ENCODE measurements at places on chromosomes 1 and 21.

DNA sequence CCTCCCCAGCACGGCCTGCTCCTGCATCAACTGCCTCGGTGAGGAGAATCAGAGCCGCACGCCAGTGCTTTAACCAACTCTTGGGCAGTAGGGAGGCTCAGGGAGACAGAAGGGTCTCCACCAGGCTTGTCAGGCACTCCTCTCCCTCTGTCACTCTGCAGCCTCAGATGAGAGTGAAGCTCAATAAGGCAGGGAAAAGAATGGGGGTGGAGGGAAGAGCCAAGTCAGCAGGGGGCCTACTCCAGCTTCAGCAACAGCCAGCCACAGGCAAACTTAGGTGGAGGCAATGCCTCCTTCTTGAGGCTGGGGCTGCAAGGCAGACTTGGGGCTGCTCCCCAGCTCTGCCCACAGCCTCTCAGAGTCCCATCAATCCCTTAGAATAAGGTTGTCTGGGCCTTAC is 51.8 kb upstream of the A3GALT2 start:
- no peak for DNase-seq

DNA sequence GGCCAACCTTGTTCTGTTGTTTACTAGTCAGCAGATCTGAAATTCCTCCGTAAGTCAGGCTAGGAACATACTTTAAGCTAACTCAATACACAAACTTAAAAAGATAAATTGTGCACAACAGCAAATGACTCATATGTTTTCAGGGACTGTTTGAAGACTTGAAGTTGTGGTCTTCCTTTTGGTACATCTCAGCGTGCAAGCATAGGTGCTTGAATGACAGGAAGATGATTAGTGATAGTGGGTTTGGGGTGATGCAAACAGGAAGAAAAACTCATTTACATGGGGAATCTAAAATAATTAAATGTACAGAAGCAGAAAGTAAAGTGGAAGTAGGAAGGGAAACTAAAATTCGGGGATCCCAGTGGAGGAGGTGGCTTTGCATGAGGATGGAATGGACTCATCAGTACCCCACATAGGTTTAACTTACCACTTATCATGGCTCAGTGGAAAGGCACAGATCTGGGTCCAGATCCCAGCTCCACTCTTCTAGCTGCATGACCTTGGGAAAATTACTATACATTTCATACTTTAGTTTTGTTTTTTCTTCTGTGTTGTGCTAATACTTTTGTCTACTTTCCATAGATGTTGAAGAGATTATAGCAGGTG is 122.3 kb downstream of the XCL2 start:
- DNase-seq = no peak

- DNase-seq = no peak
Observed at GRCh38 chr1:74222701-74223100, 12.5 kb upstream of the TNNI3K start.

GRCh38 chr21:33157303-33157702 is 72.4 kb upstream of the IFNAR2 start:
- DNase-seq = no peak

- no peak for DNase-seq
Observed at GRCh38 chr21:46046471-46046870, 51.4 kb upstream of the COL6A2 start.

Data from stimulated activated CD8-positive, alpha-beta memory T cell treated with anti-CD3 and anti-CD28 coated beads, Interleukin-7, amount 100 ng/mL, for 48 hours (primary cell).